ENCODE measurements at places on chromosomes 4 and X.

DNA sequence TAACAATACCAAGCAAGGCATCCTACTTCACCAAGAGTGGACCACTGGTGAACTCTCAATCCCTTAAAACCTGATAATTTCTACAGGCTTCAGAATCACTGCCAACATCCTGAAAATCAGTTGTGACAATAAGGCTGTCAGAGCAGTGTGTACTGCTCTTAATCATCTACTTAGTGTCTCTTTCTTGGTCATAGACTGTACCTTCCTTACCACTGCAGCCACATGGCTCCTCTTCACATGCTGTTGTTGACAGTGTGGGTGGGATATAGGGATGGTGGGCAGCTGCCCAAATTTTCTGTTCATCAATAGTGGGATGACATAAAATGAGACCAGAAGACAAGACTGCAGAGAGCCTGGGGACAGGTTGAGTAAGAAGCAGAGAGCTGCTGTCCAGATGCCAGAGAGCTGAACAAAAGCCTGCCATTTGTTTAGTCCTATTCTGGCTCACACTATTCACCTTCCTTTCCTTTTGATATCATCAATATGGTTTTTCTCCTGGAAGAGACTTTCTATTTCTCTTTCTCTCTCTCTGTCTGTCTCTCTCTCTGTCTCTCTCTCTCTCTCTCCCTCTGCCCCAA, 178.9 kb downstream of the MGST2 start:
- no peak for DNase-seq

DNA sequence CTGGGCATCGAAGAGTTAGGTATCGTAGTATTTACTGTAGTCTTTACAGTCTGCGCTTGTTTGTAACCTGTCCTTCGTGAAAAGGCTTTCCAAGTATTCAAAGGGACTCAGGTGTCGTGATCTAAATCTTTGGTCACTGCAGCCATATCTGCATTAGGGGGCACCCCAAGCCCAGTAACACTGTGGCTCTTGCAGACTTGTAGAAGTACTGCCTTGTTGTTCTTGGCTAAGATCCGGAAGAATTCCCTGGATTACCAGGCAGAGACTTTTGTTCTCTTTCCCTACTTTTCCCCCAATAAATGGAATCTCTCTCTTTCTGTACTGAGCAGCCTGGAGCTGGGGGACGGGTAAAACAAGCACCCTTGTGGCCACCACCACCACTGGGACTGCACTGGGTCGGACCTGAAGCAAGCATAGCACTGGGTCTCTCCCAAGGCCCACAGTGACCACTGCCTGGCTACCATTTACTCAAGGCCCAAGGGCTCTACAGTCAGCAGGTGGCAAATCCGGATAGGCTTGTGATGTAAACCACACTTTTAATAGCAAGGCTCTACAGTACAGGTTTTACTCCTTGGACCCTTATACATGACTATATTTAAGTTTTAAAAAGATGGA, 12.0 kb downstream of the CXorf58 start:
- DNase-seq = no peak

GRCh38 chr4:102333787-102334186, 11.5 kb downstream of the SLC39A8 start:
- no peak for DNase-seq

DNA sequence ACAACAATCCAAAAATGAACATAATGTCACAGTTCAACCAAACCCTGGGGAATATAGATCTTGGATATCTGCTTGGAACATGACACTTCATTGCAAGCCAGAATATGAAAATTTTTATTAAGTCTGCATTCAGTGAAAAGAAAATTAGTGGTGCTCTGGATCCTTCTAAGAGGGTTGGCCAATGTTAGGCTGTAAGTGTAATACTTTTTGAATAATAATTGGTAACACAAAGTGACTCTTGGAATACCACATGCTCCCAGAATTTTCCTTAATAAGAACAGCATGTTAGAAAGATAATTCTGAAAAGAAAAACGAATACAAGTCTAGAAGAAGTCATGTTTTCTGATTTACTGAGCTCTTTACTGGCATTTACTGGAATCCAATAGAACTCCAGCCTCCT, 175.8 kb downstream of the RASL11B start:
- DNase-seq = no peak

- DNase-seq = no peak
Measured at GRCh38 chrX:136627409-136627808, 20.5 kb upstream of the CD40LG start.

DNA sequence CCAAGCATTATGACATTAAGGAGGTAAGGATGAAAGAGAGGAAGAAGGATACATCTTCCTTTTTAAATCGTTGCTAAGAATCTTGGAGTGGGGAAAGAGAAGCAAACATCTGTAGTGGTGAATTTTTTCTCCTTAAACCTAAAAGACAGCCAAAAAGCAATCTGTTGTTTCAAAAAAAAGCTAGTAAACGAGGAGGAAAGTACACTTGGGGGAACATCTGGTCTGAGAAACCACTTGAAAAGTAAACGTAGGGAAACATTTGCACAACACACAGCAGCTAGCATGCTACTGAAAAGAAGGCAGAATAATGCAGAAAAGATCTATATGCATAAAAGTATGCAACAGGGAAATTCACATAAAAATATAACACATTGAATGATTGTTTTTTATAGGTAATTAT, 1485.6 kb downstream of the PCDH19 start:
- no peak for DNase-seq

DNA sequence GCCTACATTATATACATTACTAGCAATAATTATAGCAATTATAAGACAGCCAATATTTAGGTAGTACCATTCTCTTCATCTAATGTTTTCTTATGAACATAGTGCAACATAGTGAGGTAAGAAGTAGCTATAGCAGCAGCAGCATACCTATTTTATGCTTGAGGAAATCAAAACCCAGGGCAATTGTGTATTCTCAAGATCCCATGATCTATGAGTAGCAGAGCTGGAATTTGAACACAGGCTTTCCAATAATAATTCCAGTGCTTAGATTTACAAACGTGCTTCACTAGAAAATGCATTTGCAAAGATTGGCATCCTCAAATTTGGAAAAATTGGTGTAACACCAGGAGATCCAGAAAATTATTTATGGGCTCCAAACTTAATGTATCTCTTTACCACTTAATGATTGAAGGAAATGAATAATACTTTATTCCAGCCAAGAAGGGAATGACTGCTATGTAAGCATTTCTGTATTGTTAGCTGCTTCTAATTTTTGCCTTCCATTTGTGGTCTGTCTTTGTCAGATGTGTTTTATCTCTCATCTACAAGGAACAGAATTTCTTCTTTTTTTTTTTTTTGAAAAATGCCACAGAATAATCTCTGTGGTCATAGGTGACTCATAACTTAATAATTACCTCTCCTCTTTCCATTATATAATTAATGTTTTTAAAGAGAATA, 451.1 kb downstream of the ARAP2 start:
- no peak for DNase-seq

DNA sequence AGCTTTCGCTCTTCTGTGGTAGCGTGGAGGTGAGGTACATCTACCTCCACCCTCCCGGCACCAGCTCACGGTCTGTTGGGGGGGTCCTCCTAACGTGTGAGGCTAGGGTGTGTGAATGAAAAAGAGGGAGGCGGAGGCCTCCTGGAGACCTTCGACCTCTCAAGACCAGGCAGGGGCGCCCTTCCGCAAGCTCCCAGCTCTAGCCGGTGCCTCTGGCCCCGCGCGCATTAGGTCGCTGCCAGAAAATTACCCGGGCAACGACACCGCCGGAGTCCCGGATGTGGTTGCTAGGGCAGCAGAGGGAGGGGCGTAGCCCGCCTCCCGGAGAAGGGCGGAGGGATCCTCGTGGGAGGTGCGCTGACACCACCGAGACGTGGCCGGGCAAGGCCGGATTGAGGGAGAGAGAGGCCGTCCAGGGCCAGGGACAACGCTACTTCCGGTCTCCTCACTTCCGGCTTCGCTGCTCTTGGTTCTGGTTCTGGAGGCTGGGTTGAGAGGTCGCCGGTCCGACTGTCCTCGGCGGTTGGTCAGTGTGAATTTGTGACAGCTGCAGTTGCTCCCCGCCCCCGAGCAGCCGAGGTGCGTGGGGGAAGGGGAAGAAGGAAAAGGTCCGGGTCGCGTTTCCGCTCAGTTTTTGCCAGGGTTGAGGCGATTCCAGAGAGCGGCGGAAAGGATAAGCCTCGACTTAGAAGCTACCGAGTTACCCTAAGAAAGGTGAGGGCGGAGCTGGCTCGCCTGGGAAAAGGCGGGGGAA, at the start of the genes ARFIP1 and TIGD4:
Gene ARFIP1 (plus strand): TSS at position 442 of the 754 bp plus-strand sequence. CDS start 49,680 bp downstream, outside the sequence.
Gene TIGD4 (minus strand): TSS at position 218 of the 754 bp plus-strand sequence. CDS start 8,726 bp downstream, outside the sequence.
- peak; percentile 99 for DNase-seq

GRCh38 chrX:104721854-104722253, 155.9 kb downstream of the IL1RAPL2 start:
- DNase-seq = no peak

GRCh38 chr4:15714646-15715435, 12.0 kb downstream of the BST1 start:
- no peak for DNase-seq

- DNase-seq = no peak
Measured at GRCh38 chrX:23390979-23391378, 56.3 kb downstream of the PTCHD1 start.

All from Ammon's horn (tissue), 1 donor.